HEK293T (cell line): ENCODE measurements at places on chromosomes 6 and 20.

GRCh38 chr6:53672237-53672636 lies 6.7 kb upstream of the KLHL31 start:
- DNase-seq = no peak

- no peak for DNase-seq
Observed at GRCh38 chr6:22613695-22614094, 44.3 kb downstream of the HDGFL1 start.

DNA sequence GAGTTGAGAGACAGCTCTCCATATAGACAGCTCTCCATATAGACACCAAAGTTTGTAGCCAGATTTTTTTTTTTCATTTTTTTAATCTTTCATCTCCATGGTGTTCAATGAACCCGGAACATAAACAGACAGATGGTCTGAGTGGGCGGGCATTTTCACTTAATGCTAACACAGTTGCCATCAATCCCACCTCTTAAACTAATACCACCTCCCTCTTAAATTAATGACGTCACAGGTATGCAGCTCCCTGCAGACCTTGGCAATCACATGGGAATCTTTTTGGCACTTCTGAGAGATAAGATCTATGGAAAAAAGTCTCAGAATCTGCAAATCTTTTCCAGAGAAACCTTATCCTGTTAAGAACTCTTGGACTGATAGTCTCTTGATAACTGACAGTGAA lies 43.2 kb downstream of the PFDN4 start:
- no peak for DNase-seq

DNA sequence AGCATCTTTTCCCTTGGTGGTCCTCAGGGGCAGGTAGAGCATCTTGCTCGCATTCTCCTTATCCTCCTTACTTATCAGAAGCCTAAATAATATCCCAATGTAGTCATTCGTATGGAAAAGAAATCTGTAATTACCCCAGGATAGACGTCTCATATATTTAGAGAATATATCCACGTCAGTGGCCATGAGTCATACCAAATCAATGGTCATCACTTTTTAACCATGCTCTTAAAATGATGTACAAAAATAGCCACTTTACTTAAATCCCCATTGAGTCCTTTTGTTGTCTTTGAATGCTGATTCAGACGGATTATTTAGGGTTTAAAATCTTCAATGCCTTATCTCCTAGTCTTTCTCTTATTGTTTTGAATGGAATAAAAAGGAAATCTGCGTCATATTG lies 231.7 kb upstream of the STXBP5 start:
- DNase-seq = no peak

GRCh38 chr20:38673725-38674091 lies 50.6 kb upstream of the SLC32A1 start:
- peak; percentile 34 for DNase-seq
